ENCODE measurements at places on chromosomes 16 and 17. TPM values are rescaled to one million over a fixed set of nuclear protein-coding genes. Genes with fewer than 3 reads are reported as not detected.

GRCh38 chr17:31534223-31534888, 142.9 kb downstream of the RAB11FIP4 start:
- no peak overlapping the region for H3K27ac ChIP-seq
- peaks cover 24% of the 10 kb centered on the region for H3K4me1 ChIP-seq
- H3K4me3 ChIP-seq, result no peak overlapping the region
- no peaks in the 10 kb centered on the region for H3K36me3 ChIP-seq
- DNase-seq, result no peak

The ATAD5 gene
- 9.7 TPM for total RNA-seq

The TAC4 gene
- total RNA-seq, result not detected

- DNase-seq, result no peak
- H3K27me3 ChIP-seq, result no peaks in the 10 kb centered on the region
- H3K36me3 ChIP-seq, result peaks cover 15% of the 10 kb centered on the region
- H3K4me3 ChIP-seq, result no peak overlapping the region
- H3K4me1 ChIP-seq, result peaks cover 4% of the 10 kb centered on the region
- H3K27ac ChIP-seq, result peak overlapping the region; percentile 80
These were observed 9.2 kb downstream of the DYNC1LI2 start for GRCh38 chr16:66741950-66742808.

The PRSS36 gene
- 1.4 TPM for total RNA-seq

The TP53TG3C gene
- not detected for total RNA-seq

The CTF1 gene
- total RNA-seq, result 10.3 TPM

- H3K4me1 ChIP-seq, result no peaks in the 10 kb centered on the region
- no peak overlapping the region for H3K27ac ChIP-seq
- H3K36me3 ChIP-seq, result peaks cover 3% of the 10 kb centered on the region
- peaks cover 2% of the 10 kb centered on the region for H3K27me3 ChIP-seq
These were observed 62.5 kb downstream of the RPH3AL start for GRCh38 chr17:290121-290521.

DNA sequence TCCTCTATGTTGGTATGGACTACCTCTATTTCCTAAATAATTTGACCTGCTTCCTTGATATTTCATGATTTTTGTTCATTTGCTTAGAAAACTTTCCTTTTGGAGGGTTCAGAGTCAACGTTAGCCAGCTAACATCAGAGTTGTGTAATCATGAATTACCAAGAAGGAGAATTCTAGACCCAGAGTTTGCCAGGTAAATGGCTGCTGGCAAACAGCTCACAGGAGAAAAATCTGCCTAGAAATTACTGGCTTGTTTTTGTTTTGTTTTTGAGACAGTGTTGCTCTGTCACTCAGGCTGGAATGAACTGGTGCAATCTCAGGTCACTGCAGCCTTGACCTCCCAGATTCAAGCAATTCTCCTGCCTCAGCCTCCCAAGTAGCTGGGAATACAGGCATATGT, 111.4 kb upstream of the SALL1 start:
- no peak overlapping the region for H3K4me3 ChIP-seq
- H3K27ac ChIP-seq, result no peak overlapping the region
- H3K27me3 ChIP-seq, result peaks cover 5% of the 10 kb centered on the region

- H3K4me3 ChIP-seq, result no peak overlapping the region
- no peaks in the 10 kb centered on the region for H3K36me3 ChIP-seq
- no peak for DNase-seq
- H3K27ac ChIP-seq, result no peak overlapping the region
- peaks cover 4% of the 10 kb centered on the region for H3K4me1 ChIP-seq
- no peaks in the 10 kb centered on the region for H3K27me3 ChIP-seq
These were observed 59.9 kb downstream of the EPN2 start for GRCh38 chr17:19296786-19297778.

GRCh38 chr17:9865586-9865985, 39.5 kb downstream of the RCVRN start:
- H3K27me3 ChIP-seq, result peaks cover 15% of the 10 kb centered on the region
- no peaks in the 10 kb centered on the region for H3K36me3 ChIP-seq
- no peak for DNase-seq
- no peak overlapping the region for H3K27ac ChIP-seq
- H3K4me3 ChIP-seq, result no peak overlapping the region

GRCh38 chr17:75485688-75486087, 29.3 kb downstream of the TMEM94 start:
- H3K4me1 ChIP-seq, result peaks cover 11% of the 10 kb centered on the region
- H3K27ac ChIP-seq, result no peak overlapping the region
- H3K27me3 ChIP-seq, result no peaks in the 10 kb centered on the region
- H3K36me3 ChIP-seq, result peaks cover 2% of the 10 kb centered on the region
- no peak overlapping the region for H3K4me3 ChIP-seq
- no peak for DNase-seq

- H3K36me3 ChIP-seq, result peaks cover 7% of the 10 kb centered on the region
- no peak overlapping the region for H3K4me3 ChIP-seq
- H3K27ac ChIP-seq, result no peak overlapping the region
- no peaks in the 10 kb centered on the region for H3K4me1 ChIP-seq
These were observed 20.3 kb downstream of the HSD11B2 start for GRCh38 chr16:67451061-67451703.

DNA sequence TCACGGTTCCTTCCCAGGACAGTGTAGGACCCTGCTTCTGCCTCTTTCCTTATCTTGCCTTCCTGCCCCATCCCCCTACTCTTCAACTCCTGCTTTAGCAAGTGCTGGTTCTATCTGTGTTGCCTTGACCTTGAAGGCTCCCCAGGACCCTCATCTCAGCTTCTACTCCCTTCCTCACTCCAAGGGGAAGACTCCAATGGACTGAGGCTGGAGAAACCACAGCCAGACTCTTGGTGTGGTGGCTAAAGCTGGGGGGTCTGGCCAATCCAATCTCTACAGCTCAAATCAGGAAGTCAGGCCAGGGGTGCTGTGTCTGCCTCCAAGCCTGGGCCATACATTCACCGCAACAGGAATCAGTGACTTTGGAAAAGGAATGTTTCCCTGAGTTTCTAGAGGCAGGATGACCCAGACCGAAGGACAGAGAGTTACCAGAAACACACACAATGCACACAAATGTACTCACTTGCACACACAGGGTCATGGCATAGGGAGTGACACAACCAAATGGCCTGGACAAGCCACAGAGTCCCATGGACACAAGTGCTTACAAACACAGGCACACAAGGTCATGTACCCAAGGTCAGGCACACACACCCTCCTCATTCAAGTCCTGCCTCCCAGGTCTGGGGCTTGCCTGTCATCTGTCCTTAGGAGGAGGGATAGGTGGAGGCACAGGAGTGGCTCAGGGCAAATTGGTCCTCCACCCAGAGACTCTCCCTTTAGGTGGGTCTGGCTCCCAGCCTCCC, 1.7 kb upstream of the HSD11B2 start:
- H3K27me3 ChIP-seq, result peaks cover 65% of the 10 kb centered on the region
- H3K4me3 ChIP-seq, result peak overlapping the region; percentile 55
- DNase-seq, result no peak
- H3K4me1 ChIP-seq, result peaks cover 21% of the 10 kb centered on the region
- no peak overlapping the region for H3K27ac ChIP-seq

The CCL5 gene
- total RNA-seq, result not detected

GRCh38 chr17:7839876-7840261, 5.9 kb downstream of the KDM6B start:
- DNase-seq, result no peak
- no peaks in the 10 kb centered on the region for H3K27me3 ChIP-seq
- peaks cover 60% of the 10 kb centered on the region for H3K4me1 ChIP-seq
- peaks cover 4% of the 10 kb centered on the region for H3K36me3 ChIP-seq

- peaks cover 22% of the 10 kb centered on the region for H3K4me1 ChIP-seq
- H3K4me3 ChIP-seq, result no peak overlapping the region
- DNase-seq, result no peak
- no peak overlapping the region for H3K27ac ChIP-seq
These were observed 144.0 kb upstream of the IRX3 start for GRCh38 chr16:54430491-54431030.

The EIF3C gene
- 660 TPM for total RNA-seq

The G6PC1 gene
- not detected for total RNA-seq

DNA sequence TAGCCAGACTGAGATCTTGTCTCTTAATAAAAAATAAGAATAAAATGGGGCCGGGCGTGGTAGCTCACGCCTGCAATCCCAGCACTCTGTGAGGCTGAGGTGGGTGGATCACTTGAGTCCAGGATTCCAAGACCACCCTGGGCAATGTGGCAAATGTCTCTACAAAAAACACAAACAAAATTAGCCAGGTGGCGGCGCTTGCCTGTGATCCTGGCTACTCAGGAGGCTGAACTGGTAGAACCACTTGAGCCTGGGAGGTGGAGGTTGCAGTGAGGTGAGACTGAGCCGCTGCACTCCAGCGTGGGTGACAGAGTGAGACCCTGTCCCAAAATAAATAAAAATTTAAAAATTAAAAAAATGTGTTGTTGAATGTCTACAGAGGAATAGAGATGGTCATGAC, 2.9 kb upstream of the DEF8 start:
- no peak overlapping the region for H3K27ac ChIP-seq
- H3K4me1 ChIP-seq, result peaks cover 6% of the 10 kb centered on the region
- H3K4me3 ChIP-seq, result no peak overlapping the region
- no peak for DNase-seq
- no peaks in the 10 kb centered on the region for H3K36me3 ChIP-seq

DNA sequence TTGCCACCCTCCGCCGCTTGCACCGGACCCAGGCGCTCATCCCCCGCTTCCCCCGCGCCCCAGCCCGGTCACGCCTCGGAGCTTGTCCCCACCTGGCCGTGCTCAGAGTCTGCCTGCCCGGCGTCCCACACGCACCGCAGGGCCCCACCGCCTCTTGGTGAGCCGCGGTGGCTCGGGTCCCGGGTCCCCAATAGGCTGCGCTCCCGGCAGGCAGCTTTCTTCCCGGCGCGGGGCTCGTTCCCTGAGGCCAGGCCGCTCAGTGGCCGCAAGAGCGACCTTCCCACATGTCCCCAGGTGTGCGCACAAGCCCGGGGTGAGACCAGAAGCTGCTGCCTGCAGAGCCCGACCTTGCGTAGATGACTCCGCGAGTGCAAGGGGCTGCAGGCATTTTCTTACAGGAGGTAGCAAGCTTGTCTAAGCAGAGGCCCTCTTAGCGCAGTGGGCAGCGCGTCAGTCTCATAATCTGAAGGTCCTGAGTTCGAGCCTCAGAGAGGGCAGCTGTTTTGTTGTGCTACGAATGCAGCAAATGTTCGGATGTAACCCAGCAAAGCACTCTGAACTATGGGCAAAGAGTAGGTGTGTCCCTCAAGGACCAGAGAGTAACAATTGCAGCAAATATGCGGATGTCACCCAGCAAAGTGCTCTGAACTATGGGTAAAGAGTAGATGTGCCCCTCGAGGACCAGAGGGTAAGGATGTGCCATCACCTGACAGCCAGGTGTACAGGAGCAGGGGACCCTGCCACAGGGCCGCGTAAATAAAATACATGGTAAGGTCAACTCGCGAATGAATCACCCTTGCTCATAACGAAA, 15.6 kb downstream of the TLE7 start:
- H3K27ac ChIP-seq, result peak overlapping the region; percentile 80
- peaks cover 5% of the 10 kb centered on the region for H3K4me1 ChIP-seq
- H3K4me3 ChIP-seq, result peak overlapping the region; percentile 72
- peak; percentile 82 for DNase-seq

The PPP1R1B gene
- 0.75 TPM for total RNA-seq

The PLD2 gene
- total RNA-seq, result 77.3 TPM

The TP53TG3 gene
- total RNA-seq, result not detected

The HIGD1B gene
- total RNA-seq, result not detected

DNA sequence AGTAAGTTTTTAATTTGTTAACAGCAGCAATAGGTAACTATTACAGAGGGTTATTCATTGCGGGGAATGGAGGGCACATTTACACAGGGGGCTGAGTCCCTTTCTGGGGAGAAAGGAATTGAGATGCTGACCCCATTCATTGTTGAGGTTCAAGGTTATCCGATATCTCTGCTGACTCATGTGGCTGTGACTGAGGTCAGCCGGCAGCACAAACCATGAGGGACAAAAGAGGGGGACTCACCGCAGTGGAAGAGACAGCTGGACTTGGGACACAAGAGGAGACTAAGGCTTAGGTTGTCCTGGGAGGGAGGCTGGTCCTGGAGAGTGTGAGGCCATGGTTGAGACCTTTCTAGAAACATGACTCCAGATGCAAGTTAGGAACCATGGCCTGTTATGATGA, 119.1 kb upstream of the XYLT1 start:
- no peaks in the 10 kb centered on the region for H3K4me1 ChIP-seq
- no peak overlapping the region for H3K27ac ChIP-seq
- no peaks in the 10 kb centered on the region for H3K36me3 ChIP-seq
- H3K27me3 ChIP-seq, result no peaks in the 10 kb centered on the region
- DNase-seq, result no peak
- H3K4me3 ChIP-seq, result no peak overlapping the region

GRCh38 chr16:1414532-1415260, at the start of gene UNKL:
TSS of gene UNKL (minus strand) at chr16:1414704. CDS start at chr16:1414691, 13 bp downstream.
- H3K36me3 ChIP-seq, result peaks cover 8% of the 10 kb centered on the region
- peak within 1 kb of the TSS; percentile 93 for H3K27ac ChIP-seq
- peak; percentile 83 for DNase-seq
- H3K4me3 ChIP-seq, result peak within 1 kb of the TSS; percentile 83
- peaks cover 13% of the 10 kb centered on the region for H3K4me1 ChIP-seq

- H3K36me3 ChIP-seq, result no peaks in the 10 kb centered on the region
- DNase-seq, result peak; percentile 60
- no peaks in the 10 kb centered on the region for H3K27me3 ChIP-seq
- H3K4me1 ChIP-seq, result peaks cover 74% of the 10 kb centered on the region
- H3K4me3 ChIP-seq, result peak overlapping the region; percentile 37
These were observed 15.2 kb downstream of the PIEZO1 start for GRCh38 chr16:88769617-88770460.

GRCh38 chr16:10339777-10340732, 45.8 kb upstream of the ATF7IP2 start:
- H3K36me3 ChIP-seq, result peaks cover 18% of the 10 kb centered on the region
- no peaks in the 10 kb centered on the region for H3K27me3 ChIP-seq
- peaks cover 4% of the 10 kb centered on the region for H3K4me1 ChIP-seq
- no peak for DNase-seq

The WSB1 gene
- total RNA-seq, result 799 TPM

All from mesothelial cell of epicardium (in vitro differentiated cells).